ENCODE measurements at places on chromosomes 13 and 19.

DNA sequence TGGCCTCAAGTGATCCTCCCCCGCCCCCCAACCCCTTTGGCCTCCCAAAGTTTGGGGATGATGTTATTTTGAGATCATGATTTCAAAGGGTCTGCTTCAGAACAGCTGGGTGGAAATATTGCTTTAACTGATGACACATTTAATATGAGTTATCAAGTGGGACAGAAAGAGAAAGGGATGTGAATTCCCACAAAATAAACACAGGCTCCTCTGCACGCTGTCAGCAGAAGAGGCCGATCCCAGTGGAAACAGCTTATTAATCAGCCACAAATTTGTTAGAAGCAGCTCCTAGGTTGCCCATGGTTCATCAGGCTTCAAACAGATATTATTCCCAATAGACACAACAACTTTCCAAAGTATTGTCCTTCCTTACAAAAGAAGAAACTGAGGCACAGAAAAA is 4.7 kb downstream of the DCLK1 start:
- DNase-seq: no peak

GRCh38 chr13:41561170-41561569 is 103.8 kb downstream of the RGCC start:
- DNase-seq: no peak

DNA sequence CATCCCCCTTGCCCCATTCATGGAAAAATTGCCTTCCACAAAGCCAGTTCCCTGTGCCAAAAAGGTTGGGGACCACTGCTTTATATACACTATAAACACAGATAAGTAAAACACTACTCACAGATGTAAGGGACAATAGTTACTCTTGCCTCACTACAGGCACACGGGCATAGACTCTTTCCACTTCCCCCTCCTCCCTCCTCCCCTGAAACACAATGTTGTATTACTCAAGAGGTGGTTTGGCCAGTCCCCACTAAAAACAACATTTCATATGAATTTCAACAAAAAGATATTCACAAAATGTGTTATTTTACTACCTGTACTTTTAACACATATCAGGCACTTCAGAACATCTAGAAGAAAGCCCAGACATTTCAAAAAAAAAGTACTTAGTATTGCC is 45.1 kb downstream of the EPSTI1 start:
- no peak for DNase-seq

DNA sequence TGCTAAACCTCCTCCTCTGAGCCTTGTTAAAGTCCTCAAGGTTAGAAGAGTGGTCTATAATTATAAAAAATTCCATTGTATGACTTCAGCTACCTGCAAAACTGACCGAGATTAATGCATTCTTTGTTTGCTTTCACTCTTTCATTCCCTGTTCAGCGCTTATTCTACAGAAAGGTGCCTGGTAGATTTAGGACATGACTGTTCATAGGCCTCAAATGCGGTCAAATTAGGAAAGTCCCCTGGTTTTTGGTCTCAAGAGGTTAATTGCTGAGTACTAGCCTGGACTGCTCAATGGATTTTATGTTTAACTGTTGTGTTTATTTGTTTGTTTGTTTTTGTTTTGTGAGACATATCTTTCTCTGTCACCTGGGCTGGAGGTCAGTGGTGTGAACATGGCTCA is 35.4 kb downstream of the KL start:
- no peak for DNase-seq

GRCh38 chr13:99467764-99468163 is 33.5 kb upstream of the TM9SF2 start:
- DNase-seq: no peak

- no peak for DNase-seq
Observed at GRCh38 chr13:24323036-24323738, 13.8 kb downstream of the C1QTNF9 start.

DNA sequence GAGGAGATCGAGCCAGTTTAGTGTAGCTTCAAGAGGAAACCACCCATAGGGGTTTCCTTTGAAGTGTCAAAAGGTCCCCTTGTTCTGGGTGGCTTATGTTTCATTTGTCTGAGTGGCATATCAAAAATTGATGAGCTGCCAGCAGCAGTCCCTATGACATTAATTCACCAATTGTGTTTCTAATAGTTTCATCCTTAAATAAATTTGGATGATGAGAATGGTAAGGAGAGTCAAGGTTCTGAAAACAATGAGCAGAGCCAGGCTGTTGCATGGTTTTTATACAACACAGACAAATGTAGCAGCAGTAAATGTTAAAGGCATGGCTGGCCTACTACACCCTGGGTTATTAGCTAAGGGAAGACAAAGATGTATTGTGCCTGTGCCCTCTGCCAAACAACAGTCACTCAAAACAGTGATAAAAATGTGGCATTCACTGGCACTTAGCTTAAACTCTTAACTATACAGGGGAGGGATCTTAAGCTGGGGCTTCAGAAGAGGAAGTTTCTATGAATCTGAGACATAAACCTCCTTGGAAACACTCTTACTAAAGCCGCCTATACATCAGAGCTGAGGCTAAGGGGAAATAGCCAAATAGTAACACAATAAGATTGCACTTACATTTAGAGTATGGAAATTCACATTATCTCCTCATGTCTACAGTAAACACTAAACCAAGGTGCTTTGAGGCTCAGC is 200.5 kb downstream of the POU4F1 start:
- no peak for DNase-seq

- no peak for DNase-seq
Observed at GRCh38 chr13:63864171-63864902, 2448.7 kb upstream of the PCDH20 start.

GRCh38 chr13:31027136-31027535 is 94.7 kb downstream of the TEX26 start:
- no peak for DNase-seq

- no peak for DNase-seq
Observed at GRCh38 chr13:48236528-48237353, 3.7 kb downstream of the ITM2B start.

DNA sequence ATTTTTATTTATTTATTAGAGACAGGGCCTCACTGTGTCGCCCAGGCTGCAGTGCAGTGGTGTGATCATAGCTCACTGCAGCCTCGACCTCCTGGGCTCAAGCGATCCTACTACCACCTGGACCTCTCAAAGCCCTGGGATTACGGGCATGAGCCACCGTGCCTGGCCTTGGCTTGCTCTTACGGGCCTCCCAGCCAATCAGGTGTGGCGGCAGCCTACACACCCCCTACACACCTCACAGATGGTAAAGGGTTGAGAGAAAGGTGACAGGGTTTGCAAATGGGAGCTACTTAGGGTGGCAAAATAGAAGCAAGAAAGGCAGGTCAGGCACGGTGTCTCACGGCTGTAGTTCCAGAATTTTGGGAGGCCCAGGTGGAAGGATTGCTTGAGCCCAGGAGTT is 1.0 kb upstream of the ZBTB32 start:
- no peak for DNase-seq

DNA sequence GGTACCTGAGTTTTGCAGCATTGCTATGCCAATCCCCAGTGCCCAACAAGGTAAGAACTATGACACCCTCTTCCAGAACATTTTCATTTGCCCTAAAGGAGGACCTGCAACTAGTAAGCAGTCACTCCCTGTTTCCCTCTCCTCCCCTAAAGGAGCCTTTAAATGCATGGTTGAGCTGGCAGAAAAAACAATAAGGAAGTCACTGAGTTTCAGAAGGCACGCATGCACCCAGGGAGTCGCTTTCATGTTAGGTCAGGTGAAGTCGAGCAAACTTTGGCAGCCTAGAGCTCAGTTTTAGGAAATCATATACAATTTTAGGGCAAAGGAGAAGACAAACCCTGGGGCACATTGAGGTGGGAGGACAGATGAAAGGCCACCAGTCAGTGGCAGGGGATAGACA is 11.8 kb downstream of the NLRP11 start:
- DNase-seq: no peak

- no peak for DNase-seq
Observed at GRCh38 chr13:26971990-26972887, 199.4 kb downstream of the USP12 start.

- no peak for DNase-seq
Observed at GRCh38 chr13:78714717-78715116, 55.8 kb upstream of the OBI1 start.

DNA sequence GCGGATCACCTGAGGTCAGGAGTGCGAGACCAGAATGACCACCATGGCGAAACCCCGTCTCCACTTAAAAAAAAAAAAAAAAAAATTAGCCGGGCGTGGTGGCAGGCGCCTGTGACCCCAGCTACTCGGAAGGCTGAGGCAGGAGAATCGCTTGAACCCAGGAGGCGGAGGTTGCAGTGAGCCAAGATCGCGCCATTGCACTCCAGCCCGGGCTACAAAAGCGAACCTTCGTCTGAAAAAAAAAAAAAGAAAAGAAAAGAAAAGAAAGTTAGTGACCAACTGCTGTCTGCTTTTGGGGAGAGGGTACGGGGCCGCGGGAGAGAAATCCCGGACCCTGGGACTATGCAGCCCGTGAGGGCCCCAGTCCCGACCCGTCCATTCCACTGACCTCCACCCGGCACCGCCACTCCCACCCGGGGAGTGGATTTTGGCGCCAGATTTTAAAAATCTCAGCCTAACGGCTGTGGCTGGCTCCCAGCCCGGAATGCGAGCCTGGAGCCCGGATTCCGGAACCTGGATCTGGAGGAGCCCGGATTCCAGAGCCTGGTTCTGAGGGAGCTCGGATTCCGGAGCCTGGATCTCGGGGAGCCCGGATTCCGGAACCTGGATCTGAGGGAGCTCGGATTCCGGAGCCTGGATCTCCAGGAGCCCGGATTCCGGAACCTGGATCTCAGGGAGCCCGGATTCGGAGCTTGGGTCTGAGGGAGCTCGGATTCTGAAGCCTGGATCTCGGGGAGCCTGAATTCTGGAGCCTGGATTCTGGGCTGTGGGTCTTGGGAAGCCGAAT is 6.1 kb upstream of the LMNB2 start:
- DNase-seq: no peak

- no peak for DNase-seq
Observed at GRCh38 chr13:77323858-77324257, 3.0 kb downstream of the MYCBP2 start.

DNA sequence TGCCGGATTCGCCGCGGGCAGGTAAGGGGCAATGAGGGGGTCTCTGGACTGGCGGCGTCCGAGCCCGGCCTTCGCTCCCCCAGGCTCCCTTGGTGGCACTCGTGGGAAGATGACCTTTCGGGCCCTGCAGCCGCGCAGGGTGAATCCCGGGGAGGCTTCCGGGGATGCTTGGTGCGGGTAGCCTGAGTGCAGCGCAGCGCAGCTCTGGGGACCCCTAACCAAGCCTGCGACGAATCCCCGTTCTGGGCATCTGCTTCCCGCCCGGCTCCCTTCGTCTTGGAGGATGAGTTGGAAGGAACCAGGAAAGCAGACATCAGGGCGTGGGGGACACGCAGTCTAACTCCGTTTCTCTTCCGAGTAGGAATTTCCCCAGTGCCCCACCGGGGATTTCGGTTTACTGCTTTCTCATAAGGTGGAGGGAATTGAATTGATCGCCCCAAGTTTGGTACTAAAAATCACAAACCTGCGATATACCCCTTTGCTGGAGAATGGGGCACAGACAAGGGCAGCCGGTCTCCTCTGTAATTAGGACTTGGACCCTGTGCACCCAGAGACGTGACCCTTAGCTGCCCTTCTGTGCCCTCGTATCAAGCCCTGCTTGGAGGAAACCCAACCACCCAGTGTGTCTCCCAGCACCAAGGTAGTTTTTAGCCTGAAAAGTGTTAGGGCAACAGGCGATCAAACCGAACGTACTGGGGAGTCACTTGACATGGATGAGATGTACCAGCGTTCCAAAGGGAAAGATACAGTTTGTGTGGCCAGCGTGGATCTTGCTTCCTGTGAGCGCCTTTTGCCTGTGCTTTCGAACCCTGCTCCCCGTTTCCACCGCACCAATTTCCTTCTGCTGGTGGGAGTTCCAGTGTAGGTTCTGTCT is 1.0 kb downstream of the GPC5 start:
- no peak for DNase-seq

GRCh38 chr19:56917998-56918397 is 77.5 kb upstream of the PEG3 start:
- DNase-seq: no peak

DNA sequence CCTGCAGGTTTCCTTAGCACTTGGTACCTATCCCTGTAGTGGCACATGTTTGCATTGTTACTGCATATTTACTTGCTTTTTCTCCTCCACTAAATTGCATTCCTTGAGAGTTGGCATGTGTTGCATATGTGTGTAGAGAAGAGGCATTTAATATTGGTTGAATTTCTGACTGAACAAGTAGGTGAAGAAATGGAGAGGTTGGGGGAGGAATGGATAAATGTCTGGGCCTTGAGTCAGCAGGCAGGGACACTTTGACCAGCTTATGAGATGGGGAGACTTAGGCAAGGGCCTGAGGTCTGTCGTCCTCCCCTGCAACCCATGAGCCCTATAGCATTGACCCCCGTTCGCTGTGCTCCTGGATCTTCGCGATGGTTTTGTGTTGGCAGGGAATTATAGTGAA is 2.0 kb upstream of the GPR18 start:
- no peak for DNase-seq

DNA sequence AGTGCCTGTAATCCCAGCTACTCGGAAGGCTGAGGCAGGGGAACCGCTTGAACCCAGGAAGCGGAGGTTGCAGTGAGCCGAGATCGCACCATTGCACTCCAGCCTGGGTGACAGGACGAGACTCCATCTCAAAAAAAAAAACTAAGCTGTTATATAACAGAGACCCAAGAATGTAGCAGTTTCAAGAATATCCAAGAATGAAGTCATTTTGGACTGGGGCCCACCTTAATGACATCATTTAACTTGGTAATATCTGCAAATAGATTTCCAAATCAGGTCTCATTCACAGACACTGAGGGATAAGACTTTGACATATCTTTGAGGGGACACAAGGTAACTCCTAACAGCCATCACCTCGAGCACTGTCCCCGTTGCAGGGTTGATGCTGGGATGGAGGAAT is 36.5 kb upstream of the MRI1 start:
- no peak for DNase-seq

- no peak for DNase-seq
Observed at GRCh38 chr13:99774644-99775043, 196.9 kb downstream of the ZIC5 start.

- DNase-seq: no peak
Observed at GRCh38 chr13:97256343-97256783, 34.2 kb downstream of the MBNL2 start.

- DNase-seq: no peak
Observed at GRCh38 chr19:19319732-19320360, 463 bp downstream of the SUGP1 start.

GRCh38 chr13:44470638-44471562 is 97.3 kb downstream of the SERP2 start:
- no peak for DNase-seq

DNA sequence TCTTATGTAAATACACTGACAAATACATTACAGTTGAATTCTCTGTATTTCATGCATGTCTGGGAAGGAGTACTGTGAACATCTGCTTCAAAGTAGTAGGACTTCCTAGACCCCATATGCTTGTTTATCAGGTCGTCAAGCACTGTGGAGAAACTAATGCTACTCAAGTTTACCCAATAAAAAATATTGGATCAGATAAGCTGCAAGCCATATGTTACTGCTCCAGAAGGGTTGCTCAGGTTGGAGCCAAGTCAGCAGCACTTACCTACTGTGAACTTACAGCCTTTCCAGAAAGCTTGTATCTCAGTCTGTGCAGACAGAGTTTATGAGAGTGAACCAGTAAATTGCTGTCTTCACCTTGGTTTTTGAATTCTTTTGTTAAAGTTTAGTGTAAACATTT is 36.2 kb downstream of the SLAIN1 start:
- DNase-seq: no peak

- DNase-seq: no peak
Observed at GRCh38 chr19:5254944-5255343, 85.7 kb downstream of the PTPRS start.

- no peak for DNase-seq
Observed at GRCh38 chr13:95573221-95573620, 20.7 kb downstream of the CLDN10 start.

GRCh38 chr13:69856331-69856730 is 251.3 kb upstream of the ATXN8OS start:
- DNase-seq: no peak

Measured in stimulated activated CD8-positive, alpha-beta memory T cell treated with anti-CD3 and anti-CD28 coated beads, Interleukin-2, amount 100 ng/mL, for 1 hour (primary cell).